ENCODE measurements at places on chromosomes 1 and 21.

- DNase-seq, result no peak
These were observed 52.4 kb upstream of the ASPM start for GRCh38 chr1:197198911-197199310.

GRCh38 chr1:21261551-21262292 is 28.5 kb downstream of the ECE1 start:
- peak; percentile 71 for DNase-seq

DNA sequence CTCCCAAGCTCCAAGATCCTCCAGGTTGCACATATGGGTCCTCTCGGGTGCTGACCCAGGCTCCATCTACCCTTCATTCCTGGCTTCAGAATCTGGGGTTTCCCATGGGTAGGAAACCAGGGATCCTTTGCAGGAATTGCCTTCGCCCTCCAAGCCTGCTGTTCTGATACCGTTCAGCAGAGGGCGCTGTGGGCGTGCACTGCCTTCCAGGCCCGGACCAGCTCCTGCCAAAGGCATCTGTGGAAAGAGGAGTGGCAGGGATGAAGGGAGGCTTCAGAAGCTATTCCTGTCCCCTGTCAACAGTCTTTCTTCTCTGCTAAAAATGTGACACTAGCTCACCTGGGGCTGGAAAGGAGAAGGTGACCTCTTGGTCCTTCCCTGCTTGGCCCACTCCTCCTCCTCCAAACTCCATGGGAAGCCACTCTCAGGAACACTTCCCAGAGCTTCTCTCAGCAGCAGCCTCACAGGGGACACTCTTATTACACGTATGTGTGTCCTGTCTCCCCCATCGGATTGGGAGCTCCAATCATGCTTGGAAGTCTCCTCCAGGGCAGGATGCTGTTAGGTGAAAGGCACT is 71.2 kb downstream of the VWA5B1 start:
- no peak for DNase-seq

DNA sequence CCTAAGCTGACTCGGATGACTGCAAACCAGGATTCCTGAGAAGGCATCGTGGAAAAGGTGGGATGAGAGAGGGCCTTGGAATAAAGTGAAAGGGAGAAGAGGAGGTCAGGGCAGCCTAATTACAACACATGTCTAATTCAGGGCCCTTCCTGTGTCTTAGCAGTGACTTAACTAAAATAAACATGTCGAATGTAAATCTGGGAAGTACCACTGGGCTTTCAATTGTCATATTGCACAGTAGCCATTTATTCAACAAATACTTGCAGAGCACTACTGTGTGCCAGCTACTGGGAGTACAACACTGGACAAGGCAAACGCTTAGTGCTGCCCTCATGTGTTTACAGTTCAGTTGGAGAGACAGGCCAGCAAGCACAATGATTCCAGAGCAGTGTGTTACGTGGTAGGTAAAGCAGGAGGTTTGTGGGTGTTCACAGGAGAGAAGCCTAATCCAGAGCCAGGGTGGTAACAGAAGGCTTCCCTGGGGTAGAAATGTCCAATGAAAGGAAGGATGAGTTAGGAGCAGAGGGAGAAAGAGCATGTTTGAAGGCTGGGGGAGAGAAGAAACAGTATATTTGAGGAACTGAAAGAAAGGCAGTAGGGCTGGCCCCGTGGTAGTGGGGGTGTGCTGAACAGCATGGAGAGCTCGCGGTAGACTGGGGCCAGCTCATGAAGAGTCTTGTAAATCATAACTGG is 38.0 kb upstream of the RASAL2 start:
- no peak for DNase-seq

GRCh38 chr1:51799372-51799771 is 79.2 kb downstream of the NRDC start:
- no peak for DNase-seq

GRCh38 chr1:25564777-25565574 is 21.6 kb downstream of the LDLRAP1 start:
- DNase-seq, result no peak

DNA sequence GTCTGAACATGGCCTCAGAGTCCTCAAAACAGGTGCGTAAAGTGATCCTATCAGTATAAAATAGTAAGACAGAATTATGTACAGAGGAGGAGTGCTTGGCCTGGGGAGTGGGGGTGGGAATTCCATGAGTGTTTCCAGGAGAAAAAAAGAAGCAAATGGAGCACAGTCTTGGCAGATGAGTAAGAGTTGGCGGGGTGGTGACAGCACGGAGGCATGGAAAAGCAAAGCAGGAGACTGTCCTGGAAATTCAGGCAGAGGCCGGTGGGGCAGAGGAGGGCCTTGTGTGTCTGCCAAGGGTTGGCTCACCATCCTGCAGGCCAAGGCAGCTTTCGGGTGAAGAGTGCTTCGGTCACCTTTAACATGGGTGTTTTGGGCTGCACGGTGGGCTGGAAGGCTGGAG is 63.4 kb downstream of the OPTC start:
- DNase-seq, result peak; percentile 43

DNA sequence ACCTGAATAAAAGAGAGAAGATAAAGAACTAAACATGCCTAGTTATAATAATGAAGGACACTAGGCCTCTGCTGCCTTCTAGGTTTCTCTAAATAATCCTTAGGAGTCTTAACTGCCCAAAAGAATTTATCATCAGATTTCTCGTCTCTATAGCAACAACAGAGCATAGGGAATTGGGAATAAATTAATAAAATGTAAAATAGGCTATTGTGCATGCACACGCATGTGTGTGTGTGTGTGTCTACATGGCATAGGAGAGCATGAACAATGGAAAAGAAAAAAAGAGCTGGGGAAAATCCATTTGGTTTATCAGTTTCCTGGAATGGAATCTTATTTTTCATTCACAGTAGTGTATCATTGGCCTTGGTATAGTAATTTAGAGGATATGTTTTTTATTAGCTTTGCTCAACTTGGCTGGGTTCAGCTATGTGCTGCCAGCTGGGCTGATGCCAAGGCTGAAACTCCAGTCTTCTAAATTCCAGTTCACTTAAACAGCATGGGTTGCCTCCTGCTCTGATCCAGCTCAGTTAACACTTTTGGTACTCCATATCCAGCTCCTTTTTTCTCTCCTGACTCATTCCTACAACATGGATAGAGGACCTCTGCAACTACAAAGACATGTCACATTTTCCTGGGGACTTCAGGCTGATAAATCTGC is 80.6 kb upstream of the SLFNL1 start:
- peak; percentile 72 for DNase-seq

DNA sequence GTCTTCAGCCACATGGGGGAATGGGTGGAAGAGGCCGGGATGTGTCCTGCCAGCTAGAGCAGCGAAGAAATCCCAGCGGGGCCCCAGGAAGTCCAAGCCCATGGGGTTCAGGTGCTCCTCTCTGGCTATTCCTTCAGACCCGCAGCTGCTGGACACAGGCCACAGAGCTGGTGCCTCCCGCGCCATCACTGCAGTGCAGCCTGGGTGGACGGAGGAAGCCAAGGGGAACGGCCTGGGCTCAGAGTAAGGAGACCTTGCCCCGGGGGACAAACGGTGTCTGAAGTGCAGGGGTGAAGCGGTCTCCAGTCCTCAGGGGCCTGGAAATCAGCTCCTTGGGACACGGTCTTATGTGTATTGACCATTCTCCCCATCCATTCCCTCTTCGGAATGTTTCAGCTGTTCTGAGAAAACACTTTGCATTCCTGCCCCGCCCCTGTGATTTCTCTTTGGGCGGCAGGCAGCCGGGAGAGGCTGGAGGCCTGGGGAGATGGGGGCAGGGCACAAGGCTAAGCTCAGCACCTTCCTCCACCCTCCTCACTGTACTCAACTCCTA is 18.4 kb downstream of the MTHFR start:
- DNase-seq, result peak; percentile 86

DNA sequence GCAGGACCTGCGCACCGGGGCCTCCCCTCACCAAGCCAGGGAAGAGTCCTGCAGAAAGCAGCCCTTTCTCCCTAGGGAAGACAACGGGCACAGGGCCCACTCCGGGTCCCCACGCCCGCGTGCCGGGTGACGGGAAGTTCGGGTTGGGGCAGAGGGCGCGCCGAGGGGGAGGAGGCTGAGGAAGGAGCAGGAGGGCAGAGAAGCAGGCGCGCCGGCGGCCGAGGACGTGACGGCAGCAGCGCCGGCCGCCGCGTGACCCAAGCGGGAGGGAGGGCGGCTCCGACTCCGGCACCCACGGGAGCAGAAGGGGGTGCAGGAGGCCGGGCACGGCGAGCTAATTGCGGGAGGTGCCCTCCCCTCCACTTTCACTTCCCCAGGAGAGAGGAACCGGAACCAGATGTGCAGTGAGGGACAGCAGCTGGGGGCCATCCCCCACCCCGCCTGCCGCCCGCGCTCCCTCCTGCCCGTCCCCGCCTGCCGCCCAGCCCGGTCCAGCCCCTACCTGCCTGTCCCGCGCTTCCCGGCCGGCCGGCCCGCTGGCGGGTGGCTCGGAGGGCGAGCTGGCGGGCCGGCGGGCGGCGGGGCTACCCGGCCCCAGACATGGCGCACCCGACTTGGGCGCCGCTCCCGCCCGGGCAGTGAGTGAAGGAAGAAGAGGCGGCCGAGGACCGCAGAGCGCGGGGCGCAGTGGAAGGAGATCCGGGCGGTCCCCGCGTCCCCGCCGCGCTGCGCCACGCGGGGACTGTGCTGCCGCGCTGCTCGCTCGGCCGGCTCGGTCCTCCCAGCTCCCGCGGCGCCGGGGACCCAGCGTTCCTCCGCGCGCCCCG is 510 bp downstream of the DENND4B start:
- DNase-seq, result peak; percentile 76

DNA sequence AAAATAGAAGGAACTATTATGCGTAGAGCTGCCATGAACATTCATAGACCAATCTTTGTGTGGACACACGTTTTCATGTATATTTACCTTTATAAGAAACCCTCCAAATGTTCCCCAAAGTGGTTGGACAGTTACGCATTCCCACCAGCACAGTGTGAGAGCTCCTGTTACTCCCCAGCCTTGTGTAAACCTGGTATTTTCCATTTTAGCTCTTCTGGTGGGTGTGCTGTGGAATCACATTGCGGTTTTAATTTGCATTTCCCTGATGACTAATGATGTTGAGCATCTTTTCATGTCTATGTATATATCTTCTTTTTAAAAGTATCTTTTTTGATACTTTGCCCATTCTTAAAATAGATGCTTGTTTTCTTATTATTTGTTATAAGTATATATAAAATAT is 3.2 kb upstream of the UBASH3A start:
- no peak for DNase-seq

- DNase-seq, result no peak
These were observed 1.4 kb upstream of the SPRR4 start for GRCh38 chr1:152969036-152969435.

- no peak for DNase-seq
These were observed 221.6 kb downstream of the LTN1 start for GRCh38 chr21:28770867-28771661.

GRCh38 chr1:106960412-106960811 is 96.1 kb upstream of the PRMT6 start:
- DNase-seq, result no peak

DNA sequence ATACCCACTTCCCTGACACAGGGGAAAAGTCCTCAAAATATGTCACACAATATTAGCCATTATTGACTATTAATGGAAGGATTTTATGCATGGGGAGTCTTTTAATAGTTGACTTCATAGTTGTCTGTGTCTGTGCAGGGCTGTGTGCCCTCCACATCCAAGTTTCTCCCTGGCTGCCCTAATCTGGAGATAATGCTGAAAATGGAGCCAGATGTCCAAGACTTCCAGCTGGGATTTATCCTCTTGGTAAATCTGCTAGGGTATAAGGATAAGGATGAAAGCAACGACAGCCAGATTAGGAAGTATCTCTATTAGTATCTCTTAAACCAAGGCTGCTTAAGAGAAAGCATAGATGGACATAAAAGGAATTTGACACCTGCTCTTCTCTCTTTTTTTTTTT is 42.1 kb downstream of the CDK18 start:
- DNase-seq, result no peak

DNA sequence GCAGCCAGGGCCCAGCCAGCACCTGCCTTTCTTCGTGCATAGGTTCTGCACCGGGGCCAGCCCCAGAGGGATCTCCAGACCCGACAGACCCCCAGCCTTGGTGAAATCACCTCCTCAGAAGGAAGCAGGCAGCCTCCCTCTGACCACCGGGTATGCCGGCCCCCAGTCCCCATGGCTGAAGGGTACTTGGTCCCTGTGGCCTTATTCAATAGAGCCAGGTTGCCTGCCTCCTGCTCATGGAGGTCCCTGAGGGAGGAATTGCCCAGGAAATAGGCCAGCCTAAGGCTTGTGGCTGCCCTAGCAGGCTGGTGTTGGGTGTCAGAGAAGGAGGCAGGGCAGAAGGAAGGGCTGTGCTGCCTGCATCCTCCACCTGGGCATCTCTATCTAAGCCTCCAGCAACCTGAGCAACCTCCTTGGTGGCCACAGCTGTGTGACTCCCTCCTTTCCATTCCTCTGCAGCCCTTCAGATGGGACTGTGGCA is 338.2 kb upstream of the VAMP3 start:
- no peak for DNase-seq

DNA sequence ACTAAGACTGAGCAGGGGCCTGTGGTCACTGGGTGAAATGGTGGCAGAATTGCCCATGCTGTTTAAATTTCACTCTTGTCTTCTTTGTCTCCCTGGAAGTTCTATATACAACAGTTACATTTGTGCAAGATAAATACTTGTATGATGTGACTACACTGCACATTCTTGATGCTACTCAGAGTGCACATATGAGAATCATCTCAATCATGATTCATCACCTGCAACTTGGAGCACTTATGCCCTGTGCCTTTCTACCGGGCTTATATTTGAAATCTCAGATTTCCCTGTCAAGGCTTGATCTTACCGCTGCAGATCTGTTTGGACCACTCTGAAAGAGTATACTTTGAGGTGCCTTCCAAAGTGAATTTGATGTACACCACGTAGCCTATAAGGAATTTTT is 10.6 kb downstream of the PGM1 start:
- DNase-seq, result no peak

GRCh38 chr1:160367934-160368923 is 1.4 kb downstream of the NHLH1 start:
- no peak for DNase-seq

- no peak for DNase-seq
These were observed 41.4 kb downstream of the RGS5 start for GRCh38 chr1:163161337-163161736.
